ENCODE measurements at places on chromosomes 7 and 10.

- no peak for DNase-seq
These were observed 570 bp upstream of the ARF5 start for GRCh38 chr7:127587663-127588018.

DNA sequence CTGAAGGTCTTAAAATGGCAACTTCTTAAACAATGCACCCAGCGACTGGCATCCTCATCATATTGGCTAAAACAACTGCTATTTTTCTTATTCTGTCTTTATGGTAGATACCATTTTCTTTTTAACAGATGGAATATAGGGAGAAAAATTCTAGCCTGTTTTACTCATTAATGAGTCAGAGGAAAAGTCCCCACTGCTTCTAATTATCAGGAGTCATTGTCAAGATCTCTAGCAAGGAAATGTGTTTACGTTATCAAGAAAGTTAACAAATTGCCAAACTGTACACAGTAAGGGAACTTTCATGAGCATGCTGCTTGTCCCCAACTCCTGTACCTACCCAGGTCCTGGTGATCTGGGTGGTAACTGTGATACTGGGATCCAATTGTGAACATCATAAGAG is 117.7 kb upstream of the KIAA1217 start:
- DNase-seq, result no peak

- no peak for DNase-seq
These were observed 67.1 kb downstream of the SHH start for GRCh38 chr7:155744971-155745683.

DNA sequence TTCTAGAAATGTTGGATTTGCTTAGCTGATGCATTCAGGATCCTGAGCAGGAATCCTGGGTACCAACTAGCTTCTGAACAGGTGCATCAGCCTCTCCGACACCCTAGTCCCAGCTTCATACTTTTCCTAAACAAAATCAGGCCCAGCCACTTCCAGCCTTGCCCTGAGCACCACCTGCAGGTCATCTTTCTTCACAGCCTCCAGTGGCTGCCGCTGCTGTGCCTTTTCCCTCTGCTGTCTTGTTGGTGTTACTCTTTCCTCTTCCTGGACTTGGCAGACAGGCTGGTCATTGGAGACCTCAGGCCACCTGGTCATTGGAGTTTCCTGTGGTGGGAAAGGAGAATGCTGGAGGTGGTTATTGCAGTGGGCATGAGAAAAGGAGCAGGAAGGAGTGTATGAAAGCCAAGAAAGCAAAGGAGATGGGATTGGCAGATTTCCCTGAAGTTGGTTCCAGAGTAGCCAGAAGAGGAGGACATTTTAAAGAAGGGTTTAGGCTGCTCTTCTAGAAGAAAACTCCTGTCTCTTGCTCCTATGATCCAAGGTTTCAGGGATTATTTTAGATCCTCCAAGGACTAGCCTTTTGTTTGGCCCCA is 48.2 kb upstream of the NFKB2 start:
- DNase-seq, result no peak
